Activated naive CD4-positive, alpha-beta T cell treated with Interleukin-2 at 50 U/mL for 16 hours (primary cell): ENCODE measurements at places on chromosomes 4 and X.

- no peak for DNase-seq
Observed at GRCh38 chr4:39928538-39928937, 49.2 kb downstream of the PDS5A start.

DNA sequence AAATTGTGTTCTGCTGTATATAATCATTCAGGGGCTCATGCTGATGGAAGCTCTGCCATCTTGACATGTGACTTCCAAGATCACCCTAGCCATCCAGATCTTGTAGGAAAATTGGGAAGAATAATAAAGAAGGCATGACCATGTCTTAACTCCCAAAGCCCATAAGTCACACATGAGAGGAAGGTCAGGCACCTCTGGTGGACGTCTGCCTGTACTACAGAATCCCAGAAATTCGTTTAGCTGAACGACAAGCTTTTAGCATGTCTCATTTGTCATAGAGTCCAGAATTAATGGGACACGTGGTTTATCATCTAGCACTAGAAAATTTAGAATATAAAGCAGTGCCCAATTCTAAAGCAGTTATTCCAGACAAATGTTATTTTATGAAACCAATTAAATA is 212.7 kb downstream of the CENPC start:
- DNase-seq: no peak

DNA sequence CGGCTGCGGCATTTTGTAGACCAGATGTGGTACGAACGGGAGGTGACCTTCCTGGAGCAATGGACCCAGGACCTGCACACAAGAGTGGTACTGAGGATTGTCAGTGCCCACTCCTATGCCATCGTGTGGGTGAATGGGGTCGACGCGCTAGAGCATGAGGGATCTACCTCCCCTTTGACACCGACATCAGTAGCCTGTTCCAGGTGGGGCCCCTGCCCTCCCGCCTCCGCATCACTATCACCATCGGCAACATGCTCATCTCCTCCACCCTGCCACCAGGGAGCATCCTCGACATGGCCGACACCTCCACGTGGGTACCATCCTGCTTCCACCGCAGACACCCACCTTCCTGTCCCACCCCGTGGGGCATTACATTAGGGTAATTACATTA is 46.2 kb downstream of the SMARCA5 start:
- peak; percentile 33 for DNase-seq

DNA sequence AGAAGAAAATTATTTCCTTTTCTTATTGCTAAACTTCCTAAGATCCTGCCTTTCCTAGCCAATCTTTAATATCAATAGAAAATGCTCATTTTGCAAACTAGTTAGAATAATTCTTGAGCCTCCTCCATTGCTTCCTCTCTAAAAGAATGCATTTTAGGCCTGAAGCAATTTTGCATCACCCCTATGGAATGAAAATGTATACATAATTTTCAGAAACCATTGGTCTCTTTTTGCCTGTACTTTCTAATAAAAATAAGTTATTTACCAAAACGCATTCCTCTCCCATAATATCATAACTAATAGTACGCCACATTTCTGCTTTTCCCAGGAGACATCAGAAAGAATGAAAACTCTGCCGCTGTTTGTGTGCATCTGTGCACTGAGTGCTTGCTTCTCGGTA is 1.7 kb downstream of the MUC7 start:
- no peak for DNase-seq

DNA sequence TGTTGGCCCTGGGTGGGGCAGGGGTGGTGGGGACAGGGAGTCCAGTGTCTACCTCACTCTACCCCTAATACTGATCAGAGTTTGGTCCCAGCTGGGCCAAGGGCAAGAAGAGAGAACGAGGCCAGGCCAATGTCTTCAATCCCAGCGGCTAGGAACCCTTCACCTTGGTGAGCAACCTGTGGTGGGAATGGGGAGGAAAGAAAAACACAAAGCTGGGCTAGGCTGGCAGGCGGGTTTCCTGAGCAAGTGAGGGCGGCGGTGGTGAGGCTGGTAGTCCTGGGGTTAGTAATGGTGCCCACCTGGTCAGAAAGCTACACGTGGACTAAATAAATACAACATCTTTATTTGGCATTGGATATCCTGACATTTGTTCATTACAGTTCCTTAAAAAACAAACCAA is 5.6 kb downstream of the PQBP1 start:
- DNase-seq: no peak

DNA sequence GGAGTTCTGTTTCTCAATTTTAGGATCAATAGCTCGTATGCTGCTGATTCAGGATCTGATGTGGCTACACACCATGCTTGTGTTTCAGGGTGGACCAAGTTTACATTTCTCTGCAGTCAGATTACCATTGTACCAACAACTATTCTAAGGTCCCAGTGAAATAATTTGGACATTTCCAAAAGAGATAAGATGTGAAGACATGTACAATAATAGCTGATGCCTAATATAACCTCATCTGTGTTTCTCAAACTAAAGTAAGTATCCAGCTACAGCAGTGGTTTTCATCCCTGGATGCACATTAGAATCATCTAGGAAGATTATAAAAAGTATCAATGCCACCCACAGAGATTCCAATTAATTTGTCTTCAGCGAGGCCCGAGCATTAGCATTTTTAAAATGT is 209.7 kb downstream of the ANTXR2 start:
- DNase-seq: no peak

DNA sequence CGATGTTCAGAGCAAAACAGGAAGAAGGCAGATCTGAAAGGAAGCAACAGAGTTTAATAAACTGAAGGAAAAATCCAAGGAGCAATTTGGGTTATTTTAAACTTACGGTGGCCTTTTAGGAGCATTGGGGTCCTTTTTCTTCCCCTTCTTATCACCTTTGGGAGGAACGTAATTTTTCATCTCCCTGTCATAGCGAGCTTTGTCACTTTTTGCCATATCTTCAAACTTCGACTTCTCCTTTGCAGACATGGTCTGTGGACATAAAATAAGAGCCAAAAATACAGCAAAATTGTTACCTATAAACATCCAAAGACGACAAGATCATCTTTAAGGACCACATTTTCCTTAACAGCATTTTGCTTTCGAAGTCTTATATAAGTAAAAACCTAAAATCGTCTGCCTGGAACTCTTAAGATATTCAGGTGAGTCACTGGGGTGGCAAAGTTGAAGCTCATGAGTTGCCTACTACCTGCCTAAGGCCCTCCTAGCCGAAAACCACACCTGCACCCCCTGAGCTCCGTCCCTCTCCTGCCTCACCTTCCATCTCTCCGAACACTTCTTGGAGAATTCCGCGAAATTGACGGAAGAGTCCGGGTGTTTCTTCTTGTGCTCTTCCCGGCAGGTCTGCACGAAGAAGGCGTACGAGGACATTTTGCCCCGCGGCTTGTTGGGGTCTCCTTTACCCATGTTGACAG is 1.0 kb downstream of the HMGB2 start:
- DNase-seq: peak; percentile 27

- no peak for DNase-seq
Observed at GRCh38 chr4:21134994-21135393, 434.7 kb downstream of the PACRGL start.

- no peak for DNase-seq
Observed at GRCh38 chr4:48194971-48195370, 60.9 kb upstream of the TXK start.

DNA sequence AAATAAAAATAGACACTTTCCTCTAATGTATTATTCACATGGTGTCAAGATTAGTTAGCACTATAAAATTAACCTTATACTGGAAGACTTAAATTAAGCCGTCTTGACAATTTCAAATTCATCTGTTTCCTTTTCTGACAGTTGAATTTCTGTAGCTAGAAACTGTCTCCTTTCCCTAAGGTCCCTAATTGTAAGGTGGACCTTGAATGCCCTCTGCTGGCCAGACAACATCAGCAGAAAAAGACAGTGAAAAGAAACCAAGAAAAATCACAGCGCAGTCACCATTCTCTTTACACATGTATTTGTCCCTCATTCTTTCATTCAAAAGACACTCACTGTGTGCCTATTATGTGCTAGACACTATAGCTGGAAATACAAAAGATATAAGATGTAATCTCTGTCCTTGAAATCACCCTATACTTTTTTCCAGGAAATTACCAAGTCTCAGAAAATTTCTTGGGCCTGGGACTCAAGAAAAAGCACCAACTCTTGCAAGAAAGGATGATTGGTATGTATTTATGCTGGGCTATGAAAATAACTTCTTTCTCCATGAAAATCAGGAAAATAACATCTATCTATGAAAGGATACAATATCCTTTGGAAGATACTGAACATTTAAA is 32.7 kb upstream of the AMBN start:
- peak; percentile 13 for DNase-seq

GRCh38 chr4:48078862-48079655 is 55.0 kb downstream of the TXK start:
- DNase-seq: no peak

GRCh38 chrX:40273356-40274050 is 175.7 kb upstream of the BCOR start:
- no peak for DNase-seq

GRCh38 chr4:73676861-73677323 is 56.7 kb upstream of the RASSF6 start:
- no peak for DNase-seq

GRCh38 chr4:147039976-147040575 is 94.4 kb upstream of the TTC29 start:
- DNase-seq: no peak

- no peak for DNase-seq
Observed at GRCh38 chrX:86805241-86805640, 657.0 kb downstream of the DACH2 start.

GRCh38 chrX:70429759-70430158 is 6.6 kb downstream of the GDPD2 start:
- DNase-seq: no peak

DNA sequence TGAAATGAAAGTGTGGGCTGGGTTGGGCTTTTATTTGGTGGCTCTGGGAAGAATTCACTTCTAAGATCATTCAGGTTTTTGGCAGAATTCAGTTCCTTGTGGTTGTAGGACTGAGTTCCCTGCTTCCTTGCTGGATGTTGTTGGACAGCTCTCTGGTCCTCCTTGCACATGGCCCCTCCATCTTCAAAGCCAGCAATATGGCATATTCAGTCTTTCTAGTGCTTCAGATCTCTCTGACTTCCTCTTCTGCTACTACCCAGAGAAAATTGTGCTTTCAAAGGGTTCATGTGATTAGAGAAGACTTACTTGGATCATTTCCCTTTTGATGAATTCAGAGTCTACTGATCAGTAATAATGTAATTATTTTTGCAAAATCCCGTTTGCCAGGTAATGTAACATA is 12.8 kb upstream of the IGFBP7 start:
- no peak for DNase-seq

- DNase-seq: no peak
Observed at GRCh38 chrX:39716401-39716800, 381.4 kb downstream of the BCOR start.

DNA sequence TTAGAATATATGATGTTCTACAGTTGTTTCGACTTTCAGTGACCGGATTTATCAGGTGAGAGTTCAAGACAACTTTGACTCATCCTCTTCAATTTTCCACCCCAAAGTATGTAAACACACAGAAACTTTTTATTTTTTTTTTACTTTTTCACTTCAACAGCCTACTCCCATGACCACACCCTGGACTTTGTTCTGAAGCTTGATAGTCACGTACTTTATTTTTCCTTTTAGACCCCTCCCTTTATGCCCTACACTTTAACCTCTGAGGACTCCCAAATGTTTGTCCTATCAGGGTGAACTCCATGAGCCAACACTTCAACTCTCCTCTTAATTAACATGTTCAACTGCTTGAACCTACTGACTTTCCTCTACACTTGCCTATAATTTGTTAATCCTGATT is 2.5 kb upstream of the DDX60 start:
- DNase-seq: no peak

DNA sequence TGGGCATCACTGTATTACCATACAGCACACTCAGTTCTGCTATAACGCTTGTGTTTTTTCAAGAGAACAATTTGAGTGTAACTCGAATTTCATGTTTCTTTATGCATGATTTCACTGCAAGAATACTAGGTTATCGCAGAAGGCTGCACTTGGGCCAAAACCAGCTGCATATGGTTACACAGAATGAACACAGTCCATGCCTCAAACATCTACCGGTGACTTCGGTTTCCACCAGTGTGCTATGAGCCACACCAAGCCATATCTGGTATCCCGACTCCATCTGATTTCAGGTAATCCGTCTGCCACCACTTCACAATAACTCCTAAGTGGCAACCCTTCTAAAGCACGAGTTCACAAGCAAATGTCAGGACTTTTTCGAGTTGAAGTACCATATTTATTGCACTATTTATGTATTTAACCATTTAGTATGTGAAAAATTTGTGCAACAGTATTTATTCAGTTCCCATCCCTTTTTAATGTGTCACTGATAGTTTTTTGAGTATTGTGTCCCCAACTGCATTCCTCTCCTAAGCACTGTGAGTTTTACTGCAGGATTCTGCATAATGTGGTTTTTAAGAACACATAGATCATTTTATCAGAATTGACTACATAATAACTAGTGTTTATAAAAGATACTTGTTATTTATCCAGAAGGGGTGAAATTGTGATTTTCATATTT is 111.8 kb downstream of the APBB2 start:
- no peak for DNase-seq

- DNase-seq: peak; percentile 53
Observed at GRCh38 chr4:2931512-2932301, 31.5 kb downstream of the NOP14 start.

GRCh38 chr4:48813964-48814363 is 16.9 kb upstream of the OCIAD1 start:
- no peak for DNase-seq

- DNase-seq: no peak
Observed at GRCh38 chr4:65589331-65589730, 81.0 kb downstream of the EPHA5 start.

GRCh38 chrX:130688360-130688759 is 214.6 kb downstream of the ENOX2 start:
- no peak for DNase-seq

- DNase-seq: no peak
Observed at GRCh38 chr4:115275615-115276014, 162.2 kb upstream of the NDST4 start.

- DNase-seq: no peak
Observed at GRCh38 chrX:153801669-153802068, 7.2 kb downstream of the SSR4 start.

GRCh38 chr4:21569638-21570037 is 378.9 kb downstream of the KCNIP4 start:
- no peak for DNase-seq

GRCh38 chr4:173704201-173704600 is 174.2 kb upstream of the HAND2 start:
- no peak for DNase-seq

- no peak for DNase-seq
Observed at GRCh38 chrX:10217198-10217597, 60.4 kb downstream of the CLCN4 start.

GRCh38 chr4:74100531-74100930 is 1.5 kb upstream of the CXCL2 start:
- no peak for DNase-seq
